ENCODE measurements at places on chromosomes 16 and 17.

DNA sequence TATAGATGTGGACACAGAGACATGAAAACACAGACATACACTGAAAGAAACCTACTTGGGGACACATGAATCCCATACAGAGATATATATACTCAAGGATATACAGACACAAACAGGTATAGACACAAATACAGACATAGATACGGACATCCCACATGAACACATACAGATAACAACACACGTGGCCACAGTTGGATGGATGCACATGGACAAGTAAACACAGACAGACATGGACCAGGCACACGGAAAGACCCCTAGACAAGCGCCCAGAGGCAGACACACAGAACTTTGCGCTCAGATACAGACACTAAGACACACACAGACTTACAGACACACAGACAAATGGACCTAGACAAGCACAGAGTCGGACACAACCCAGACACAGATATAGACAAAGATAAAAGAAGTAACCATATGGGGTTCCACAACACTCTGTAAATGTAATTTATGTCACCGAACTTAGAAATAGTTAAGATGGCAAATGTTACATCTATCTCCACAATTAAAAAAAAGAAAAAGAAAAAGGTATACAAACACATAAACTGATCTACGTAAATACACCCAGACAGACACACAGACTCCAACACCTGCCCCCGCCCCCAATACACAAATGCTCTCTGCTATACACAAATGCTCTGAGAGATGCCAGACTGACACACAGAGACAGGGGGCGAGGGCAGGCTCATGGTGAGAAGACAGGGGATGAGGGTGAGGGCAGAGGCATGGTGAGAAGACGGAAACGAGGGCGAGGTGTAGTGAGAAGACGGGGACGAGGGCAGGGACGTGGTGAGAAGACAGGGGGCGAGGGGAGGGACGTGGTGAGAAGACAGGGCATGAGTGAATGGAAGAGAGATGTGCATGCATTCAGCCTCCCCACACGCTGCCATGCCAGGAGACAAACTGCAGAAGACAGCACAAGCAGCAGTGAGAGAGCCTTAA is 118.3 kb downstream of the SMG6 start:
- no peak for DNase-seq

- no peak for DNase-seq
Observed at GRCh38 chr16:68257906-68258800, 6.2 kb upstream of the SLC7A6 start.

GRCh38 chr16:4138713-4139112 is 22.5 kb upstream of the ADCY9 start:
- no peak for DNase-seq

DNA sequence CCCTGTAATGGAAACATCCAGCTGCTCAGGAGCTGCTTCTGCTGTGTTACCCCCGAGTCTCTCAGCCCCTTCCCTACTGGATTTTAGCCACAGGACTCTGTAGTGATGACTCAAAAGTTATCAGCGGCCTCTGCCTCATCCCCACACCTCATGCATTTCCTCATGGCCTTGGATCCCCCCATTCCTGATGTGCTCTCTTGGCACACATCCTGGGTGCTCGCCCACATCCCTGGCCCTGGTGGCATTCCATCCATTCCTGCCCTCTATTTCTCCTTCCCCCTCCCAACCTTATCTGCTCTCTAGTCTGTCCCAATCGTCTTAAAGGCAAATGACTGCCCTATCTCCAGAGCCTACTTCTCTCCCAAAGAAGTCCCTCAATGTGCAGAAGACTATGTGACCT is 24.6 kb downstream of the MARF1 start:
- DNase-seq: no peak

DNA sequence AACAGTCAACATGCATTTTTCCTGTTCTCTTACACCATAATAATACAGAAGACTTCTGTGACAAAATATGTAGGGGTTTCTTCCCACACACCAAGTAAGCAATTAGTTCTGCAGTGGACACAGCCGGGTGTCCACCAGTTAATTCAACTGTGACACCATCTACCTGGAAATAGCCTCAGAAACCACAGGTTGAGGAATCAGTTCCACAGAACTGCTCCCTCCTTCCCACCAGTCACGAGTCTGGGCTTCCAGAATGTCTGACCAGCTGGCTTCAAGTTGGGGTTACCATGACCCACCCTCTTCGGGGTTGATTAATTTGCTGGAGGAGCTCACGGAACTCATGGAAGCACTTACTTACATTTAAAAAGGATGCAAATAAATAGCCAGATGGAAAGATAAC is 13.6 kb upstream of the CCL5 start:
- DNase-seq: no peak

GRCh38 chr16:49575346-49576172 is 202.0 kb downstream of the C16orf78 start:
- DNase-seq: no peak

- no peak for DNase-seq
Observed at GRCh38 chr17:13000561-13000960, 17.3 kb downstream of the ELAC2 start.

DNA sequence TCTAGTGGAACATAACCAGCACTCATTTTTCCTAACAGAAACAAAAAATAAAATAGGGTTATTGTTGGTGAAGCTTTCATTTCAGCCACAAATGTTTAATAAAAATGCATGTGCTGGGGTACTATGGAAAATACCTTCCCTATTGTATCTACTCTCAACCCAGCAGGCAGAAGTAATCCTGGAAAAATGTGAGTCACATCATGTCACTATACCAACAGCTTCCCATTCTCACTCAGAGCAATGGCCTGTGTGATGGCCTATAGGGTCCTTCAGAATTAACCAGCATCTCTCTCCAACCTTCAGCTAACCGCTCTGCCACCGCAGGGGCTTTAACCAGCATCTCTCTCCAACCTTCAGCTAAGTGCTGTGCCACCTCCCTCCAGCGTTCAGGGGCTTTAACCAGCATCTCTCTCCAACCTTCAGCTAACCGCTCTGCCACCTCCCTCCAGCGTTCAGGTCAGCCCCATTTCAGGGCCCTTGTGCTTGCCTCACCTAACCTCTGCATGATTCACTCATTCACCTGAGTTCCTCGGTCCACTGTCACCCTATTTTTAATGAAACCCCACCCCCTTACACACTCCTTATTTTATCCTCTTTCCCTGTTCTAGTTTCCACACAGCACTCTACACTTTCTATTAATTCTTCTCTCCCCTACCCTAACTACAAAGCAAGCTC is 34.0 kb downstream of the UBE2G1 start:
- no peak for DNase-seq

DNA sequence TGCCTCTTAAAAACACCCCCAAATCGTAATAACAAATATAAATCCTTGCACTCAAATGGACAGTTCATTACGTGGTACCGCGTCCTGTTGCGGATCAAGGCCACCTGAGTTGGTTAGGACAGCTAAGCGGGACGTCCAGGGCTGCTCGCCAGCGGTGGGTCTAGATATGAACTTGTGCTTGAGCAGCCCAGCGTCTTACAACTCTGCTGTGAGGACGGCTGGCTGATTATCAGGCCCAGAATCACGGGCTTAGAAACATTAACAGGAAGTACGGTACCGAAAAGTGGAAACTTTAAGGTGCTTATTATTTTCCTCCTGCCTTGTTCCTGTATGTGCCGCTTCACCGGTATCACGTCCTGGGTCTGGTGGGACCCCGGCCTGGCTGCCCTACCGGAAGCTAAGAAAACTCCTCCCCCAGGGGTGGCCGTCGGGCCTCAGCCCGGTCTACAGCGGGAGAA is 832 bp upstream of the SRRM2 start:
- no peak for DNase-seq

GRCh38 chr16:57991551-57992059 is 8.9 kb downstream of the ZNF319 start:
- DNase-seq: no peak

- no peak for DNase-seq
Observed at GRCh38 chr17:15457723-15458094, 9.7 kb downstream of the CDRT4 start.

DNA sequence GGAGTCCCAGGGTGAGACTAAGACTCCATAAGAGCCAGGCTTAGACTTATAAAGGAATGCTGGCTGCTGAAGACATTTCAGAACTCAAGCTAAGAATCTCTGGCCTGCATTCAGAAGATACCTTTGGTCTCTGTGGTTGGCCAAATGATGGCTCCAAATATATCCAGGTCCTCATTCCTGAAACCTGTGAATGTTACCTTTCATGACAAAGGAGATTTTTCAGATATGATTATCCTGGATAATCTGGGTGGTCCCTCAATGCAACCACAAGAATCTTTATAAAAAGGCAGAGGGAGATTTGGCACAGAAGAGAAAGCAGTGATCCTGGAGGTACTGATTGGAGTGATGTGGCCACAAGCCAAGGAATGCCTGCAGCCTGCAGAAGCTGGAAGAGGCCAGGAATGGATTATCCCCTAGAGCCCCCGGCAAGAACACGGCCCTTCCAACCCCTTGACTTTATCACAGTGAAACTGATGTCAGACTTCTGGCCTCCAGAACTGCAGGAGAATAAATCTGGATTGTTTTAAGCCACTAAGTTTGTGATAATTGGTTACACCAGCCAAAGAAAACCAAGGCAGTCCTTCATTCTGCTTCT is 253.3 kb downstream of the SLC39A11 start:
- DNase-seq: no peak

DNA sequence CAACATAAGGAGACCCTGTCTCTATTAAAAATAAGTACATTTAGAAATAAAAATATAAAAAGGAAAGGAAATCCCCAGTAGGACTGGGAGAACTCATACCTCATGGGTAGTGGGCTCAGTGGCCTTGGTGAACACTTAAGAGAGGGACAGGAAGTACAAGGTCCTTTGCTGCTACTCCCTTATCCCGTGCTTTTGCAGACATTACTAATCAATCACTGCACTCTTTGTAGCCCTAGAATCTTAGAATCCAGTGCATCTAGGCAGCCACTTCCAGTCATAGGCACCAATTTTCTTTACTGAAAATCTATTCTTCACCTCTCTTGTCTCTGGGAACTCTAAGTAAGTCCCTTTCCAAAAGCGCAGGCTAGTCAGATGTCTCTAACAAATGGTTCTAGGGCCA is 183.1 kb downstream of the SNX29 start:
- no peak for DNase-seq

- no peak for DNase-seq
Observed at GRCh38 chr17:8479431-8479947, 43.8 kb downstream of the NDEL1 start.

DNA sequence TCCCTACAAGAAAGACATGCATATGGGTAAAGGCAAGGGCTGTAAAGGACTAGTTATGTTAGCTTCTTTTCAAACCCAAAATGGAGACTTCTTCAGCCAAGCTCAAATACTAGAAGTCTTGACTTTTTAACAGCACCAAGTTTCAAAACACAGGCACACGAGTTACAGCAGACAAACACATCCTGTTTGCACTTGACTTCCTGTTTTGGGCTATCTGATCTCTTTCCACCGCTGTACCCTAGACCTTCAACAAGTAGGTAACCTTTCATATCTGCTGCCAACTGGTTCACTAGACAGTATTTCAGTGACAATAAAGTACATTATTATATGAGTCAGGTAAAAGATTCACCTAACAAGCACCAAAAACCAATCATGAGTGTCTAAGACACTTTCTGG is 12.3 kb downstream of the RFFL start:
- no peak for DNase-seq

GRCh38 chr17:60154616-60155426 is 5.0 kb downstream of the CA4 start:
- DNase-seq: no peak

- DNase-seq: no peak
Observed at GRCh38 chr17:8818654-8819330, 19.6 kb upstream of the MFSD6L start.
